Heart right ventricle (tissue), 16 donors: ENCODE measurements at places on chromosomes 11 and 22. TPM values are rescaled to one million over a fixed set of nuclear protein-coding genes. Genes with fewer than 3 reads are reported as not detected.

DNA sequence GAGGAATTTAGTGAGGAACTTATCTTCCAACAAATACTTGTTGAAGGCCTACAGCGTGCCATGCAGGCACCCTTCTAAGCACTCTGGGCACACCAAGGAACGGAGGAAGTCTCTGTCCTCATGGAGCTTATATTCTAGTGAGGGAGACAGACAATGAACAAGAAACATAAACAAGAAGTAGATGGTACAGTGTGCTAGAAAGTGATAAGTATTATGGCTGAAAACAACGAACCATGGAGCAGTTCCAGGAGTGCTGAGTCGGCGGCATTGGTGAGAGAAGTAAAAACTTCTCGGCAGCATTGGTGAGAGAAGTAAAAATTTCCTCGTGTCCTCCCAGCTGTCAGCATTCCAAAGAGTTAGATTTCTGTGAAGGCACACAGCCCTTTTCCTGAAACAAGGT lies 53.2 kb downstream of the FAM76B start:
- no peak for DNase-seq

DNA sequence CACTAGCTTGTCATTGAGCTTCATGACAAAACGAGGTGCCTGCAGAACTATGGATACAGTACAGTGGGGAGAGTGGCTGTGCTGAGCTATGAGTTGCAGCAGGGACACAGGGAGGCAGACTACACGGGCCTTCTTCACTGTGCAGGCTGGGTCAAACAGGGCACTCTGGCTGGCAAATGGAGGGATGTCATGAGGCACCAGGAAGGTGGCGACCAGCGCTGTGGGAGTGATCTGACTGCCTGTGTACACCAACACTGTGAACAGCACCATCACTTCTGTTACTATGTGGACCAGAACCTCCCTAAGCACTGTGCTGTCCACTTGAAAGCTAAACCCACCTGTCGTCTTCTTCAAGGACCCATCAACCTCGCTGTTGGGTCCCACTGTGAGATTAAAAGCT lies 3.1 kb downstream of the PKDREJ start:
- no peak for DNase-seq

DNA sequence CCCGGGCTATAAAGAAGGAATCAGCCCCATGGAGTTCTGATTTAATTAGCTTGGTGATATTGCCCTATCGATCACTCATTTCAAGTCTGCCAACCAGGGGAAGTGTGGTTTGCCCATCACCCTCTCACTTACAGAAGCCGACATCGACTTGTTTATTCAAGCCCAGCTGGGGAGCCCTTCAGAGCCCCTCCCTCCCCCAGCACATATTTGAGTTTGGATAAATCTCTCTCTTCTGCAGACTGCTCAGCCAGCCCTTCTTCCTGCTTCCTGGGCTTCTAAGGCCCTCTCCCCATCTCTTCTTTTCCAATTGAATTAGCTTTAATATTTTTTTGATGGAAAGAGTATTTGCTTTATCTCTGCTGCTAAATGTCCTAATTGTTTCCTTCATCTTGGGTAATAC lies 299.0 kb downstream of the MIAT start:
- DNase-seq: no peak

DNA sequence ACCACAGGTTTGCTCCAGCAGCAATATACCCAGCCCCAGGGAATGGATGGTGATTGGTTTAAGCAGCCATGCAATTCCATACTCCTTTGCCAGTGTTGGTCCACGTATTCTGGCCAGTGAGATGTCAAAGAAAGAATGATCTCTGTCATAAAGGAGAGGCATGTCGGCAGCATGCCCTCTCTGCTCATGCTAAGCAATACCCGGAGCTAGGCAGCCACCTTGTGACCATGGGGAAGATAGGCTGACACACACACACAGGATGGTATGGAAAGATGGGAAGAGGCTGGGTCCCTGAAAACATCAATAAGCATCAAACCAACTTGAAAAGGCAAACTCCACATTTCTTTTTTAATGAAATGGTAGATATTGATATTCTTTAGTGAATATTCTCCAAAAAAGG lies 5.1 kb downstream of the ABCC8 start:
- no peak for DNase-seq

- DNase-seq: no peak
Measured at GRCh38 chr11:1368966-1369365, 20.8 kb upstream of the BRSK2 start.

- DNase-seq: peak; percentile 25
Measured at GRCh38 chr22:49953680-49954344, 6.8 kb upstream of the PIM3 start.

DNA sequence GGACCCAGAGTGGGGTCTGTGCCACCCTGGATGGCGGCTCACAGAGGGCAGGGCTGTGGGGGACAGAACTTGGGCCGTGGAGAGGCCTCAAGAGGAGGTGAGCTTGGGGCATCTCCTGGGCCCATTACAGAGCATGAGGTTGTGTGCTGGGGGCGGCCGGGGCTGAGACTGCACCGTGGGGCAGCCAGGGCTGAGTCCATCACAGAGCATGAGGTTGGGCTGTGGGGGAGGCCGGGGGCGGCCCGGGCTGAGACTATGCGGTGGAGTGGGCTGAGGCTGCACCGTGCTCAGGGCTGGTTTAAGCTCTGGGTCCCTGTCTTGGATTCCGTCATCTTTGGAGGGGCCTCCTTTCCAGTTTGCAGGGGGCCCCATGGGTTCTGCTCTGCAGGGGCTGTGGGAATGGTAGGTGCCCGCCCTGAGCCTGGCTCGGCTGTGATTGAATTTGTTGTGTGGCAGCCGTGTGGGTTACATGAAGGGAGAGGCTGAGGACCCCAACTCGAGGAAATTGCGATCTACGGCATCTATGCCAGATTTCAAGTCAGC lies 38.1 kb upstream of the MUC5AC start:
- DNase-seq: no peak

- no peak for DNase-seq
Measured at GRCh38 chr22:37234736-37235711, 9.0 kb downstream of the RAC2 start.

- no peak for DNase-seq
Measured at GRCh38 chr11:93952082-93952780, 68.9 kb upstream of the HEPHL1 start.

DNA sequence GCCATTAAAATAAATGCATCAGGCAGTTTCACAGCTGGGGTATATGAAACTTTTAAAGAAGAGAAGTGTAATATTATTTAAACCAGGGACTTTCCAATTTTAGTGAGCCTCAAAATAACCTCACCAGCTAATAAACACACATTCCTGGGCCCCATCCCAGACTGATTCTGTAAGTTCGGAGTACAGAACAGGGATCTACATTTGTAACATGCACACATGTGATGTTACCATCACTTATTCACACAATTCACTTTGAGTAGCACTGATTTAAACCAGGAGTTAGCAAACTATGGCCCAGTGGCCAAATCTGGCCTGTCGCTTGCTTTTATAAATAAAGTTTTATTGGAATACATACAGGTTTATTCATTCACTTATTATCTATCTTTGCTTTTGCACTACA lies 62.0 kb downstream of the STK33 start:
- no peak for DNase-seq

DNA sequence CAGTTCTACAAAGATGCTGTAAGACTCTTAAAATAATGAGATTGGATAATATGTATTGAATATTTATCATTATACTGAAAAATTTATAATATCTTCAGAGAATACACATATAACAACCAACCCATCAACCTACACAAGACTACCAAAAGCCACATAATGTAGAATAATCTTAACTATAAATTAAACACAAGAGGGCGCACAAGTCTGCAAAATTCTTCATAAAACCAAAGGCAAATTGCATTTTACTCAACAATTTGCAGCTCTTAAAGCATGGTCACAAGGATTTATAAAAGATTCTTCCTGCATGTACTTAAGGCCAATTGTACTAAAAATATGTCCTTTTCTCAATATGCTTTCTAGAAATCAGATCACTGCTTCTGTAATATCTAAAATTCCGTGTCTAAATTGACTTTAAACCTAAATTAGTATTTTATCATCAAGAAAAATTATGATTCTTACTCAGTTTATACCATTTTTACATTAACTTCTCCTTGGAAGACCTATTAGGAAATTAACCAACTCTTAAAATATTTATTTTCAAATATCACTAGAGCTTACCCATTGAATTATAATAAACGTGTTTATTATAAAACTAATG lies 79.0 kb downstream of the TTC28 start:
- peak; percentile 17 for DNase-seq

DNA sequence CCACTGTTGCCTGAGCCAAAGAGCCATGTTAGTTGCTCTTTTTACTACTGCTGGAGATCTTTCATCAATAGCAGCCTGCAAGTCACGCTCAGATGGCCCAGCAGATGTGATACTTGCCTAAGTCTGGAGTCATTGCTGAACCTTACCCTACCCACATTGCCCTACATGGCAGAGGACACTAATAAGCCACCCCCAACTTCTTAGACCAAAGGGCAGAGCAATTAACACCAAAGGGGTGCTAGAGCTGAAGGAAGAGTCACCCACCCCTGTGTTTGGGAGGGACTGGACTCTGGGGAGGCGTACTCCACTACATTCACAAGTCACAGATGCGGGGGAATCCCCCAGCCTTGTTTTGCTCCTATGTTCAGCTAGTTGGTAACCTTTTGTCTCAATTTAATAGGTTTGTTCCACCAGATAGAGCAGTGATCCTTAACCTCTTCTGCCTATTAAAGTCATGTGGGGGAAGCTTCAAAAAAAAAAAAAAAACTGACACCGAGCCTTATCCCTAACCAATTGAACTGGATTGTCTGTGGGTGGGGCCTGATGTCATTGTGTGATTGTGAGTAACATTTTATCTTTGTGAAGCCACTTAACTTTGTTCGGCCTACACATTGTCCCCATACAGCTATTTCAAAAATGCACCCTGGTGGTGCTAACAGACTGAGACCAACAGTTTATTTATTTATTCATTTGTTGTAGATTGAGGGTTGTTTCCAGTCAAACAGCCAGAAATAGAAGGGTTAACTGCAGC lies 13.1 kb downstream of the ADM start:
- no peak for DNase-seq

GRCh38 chr22:46036558-46037408 lies 59.8 kb upstream of the WNT7B start:
- no peak for DNase-seq

- no peak for DNase-seq
Measured at GRCh38 chr11:18013790-18014507, 1.1 kb upstream of the SERGEF start.

GRCh38 chr11:16900491-16900890 lies 113.7 kb downstream of the PLEKHA7 start:
- DNase-seq: no peak

- no peak for DNase-seq
Measured at GRCh38 chr11:103619480-103619879, 417.0 kb upstream of the DDI1 start.

- no peak for DNase-seq
Measured at GRCh38 chr11:14622223-14622954, 21.2 kb upstream of the PDE3B start.

- no peak for DNase-seq
Measured at GRCh38 chr11:3880724-3881123, 25.3 kb downstream of the STIM1 start.

DNA sequence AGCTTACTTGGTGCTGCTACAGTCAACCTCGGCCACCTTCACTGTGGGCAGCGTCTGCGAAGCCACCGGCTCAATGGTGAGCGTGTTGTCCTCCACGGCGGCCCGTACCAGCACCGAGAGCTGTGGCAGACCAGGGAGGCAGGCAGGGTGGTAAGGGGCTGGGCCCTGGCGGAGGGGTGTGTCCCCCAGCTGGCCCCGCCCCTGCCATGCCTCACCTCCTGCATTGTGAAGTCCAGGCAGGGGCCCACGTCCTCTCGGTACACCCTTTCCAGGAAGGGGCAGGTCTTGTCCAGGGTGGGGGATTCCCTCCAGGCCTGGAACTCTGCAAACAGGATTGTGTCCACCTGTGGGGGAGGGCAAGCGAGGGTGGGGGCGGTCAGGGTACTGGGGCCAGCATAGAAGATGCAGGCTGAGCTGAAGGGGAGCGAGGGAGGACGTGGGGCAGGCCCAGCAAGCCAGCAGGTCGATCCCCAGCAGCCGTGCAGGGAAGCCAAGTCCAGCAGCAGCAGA lies 12.8 kb downstream of the RAB3IL1 start:
- no peak for DNase-seq

DNA sequence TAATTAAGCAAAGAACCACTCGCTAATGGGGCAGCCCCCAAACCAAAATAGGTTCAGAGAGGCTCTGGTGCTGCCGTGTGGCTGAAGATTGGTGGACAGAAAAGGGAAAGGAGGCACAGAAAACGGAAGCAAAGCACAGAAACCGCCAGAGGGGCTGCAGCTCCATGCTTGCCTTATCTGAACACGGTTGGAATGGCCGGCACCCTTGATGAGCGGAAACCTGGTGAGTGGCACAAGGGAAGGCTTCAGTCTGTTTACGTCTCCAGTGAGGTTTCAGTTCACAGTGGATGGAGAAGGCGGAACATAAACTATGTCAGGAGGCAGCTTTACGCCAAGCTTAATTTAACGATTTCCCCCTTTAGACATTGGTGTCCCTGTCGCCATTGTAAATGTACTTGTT lies 5.2 kb upstream of the PRR33 start:
- peak; percentile 14 for DNase-seq

DNA sequence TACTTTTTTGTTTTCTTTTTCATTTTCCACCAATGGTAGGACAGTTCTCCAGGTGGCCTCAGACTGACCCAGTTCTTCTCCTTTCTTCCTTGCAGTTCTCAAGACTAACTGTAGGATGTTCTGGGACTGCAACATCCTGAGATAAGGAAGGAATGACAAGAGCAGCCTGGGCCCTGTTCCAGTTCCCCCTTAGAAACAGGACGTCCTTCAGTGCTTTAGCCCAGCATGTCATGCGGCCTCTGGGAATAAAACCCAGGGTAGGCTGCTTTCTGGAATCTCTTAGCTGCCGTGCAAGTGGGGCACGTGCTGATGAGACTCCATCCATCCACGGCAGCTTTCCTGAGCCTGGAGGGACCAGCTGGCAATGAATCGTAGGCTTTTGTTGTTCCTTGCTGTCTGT lies 24.0 kb upstream of the CADM1 start:
- DNase-seq: no peak

RHOD gene
- total RNA-seq: 30.1 TPM

CDC42BPG gene
- 1.3 TPM for total RNA-seq

RIBC2 gene
- total RNA-seq: 0.20 TPM

PVALB gene
- not detected for total RNA-seq

VPREB1 gene
- total RNA-seq: not detected

OR51E2 gene
- 0.12 TPM for total RNA-seq

PIK3IP1 gene
- 3.6 TPM for total RNA-seq

HTR3B gene
- total RNA-seq: not detected

LRRC10B gene
- total RNA-seq: 0.47 TPM

CCDC89 gene
- 0.72 TPM for total RNA-seq

PLEKHA7 gene
- 22.9 TPM for total RNA-seq

PI4KA gene
- 36.5 TPM for total RNA-seq
